ENCODE measurements at places on chromosomes 3 and 15.

DNA sequence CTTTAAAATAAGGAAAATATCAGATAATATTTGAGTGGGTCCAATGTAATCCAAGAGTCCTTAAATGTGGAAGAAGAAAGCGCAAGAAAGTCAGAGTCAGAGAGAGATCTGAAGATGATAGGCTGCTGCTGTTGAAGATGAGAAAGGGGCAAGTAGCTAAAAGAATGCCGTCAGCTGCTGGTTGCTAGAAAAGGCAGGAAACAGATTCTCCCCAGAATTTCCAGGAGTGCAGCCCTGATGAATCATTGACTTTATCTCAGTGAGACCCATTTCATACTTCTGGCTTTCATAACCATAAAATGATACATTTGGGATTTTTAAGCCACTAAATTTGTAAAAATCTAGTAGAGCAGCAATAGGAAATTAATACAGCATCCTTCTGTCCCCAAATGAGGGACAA lies 7.5 kb upstream of the CHMP2B start:
- no peak for DNase-seq

DNA sequence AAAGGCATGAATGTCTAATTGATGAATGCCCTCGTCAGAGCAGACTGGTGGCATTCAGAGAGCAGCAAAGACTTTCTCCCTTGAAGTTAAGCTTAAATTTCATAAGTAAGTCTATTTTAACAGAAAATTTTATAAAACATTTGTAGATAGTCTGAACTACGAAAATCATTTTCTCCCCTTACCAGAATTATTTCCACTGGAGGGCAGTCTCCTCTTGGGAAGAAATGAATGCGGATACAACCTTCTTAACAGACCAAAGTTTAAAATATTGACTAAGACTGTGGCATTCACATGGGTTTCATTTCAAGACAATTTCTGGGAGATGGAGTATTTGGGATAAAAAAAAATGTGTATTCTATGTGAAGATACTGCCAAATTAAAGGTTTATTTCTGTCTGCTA lies 669.0 kb downstream of the FHIT start:
- no peak for DNase-seq

GRCh38 chr15:66095871-66096687 lies 157.5 kb downstream of the MEGF11 start:
- no peak for DNase-seq

DNA sequence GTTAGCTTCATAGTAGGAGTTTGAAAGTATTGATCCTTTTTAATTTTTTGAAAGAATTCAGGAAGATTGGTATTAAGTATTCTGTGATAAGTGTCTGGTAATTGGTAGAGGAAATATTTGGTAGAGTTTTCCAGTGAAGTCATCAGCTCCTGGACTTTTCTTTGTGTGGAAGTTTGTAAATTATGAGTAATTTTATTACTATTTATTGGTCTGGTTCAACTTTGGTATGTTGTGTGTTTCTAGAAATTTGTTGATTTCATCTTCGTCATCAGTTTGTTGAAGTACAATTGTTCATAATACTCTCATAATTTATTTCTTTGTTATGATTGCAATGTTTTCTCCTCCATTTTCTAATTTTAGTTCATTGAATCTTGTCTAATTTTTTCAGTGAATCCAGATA lies 832.0 kb downstream of the OTOL1 start:
- DNase-seq = no peak

GRCh38 chr15:79450648-79451047 lies 18.5 kb downstream of the MINAR1 start:
- no peak for DNase-seq

DNA sequence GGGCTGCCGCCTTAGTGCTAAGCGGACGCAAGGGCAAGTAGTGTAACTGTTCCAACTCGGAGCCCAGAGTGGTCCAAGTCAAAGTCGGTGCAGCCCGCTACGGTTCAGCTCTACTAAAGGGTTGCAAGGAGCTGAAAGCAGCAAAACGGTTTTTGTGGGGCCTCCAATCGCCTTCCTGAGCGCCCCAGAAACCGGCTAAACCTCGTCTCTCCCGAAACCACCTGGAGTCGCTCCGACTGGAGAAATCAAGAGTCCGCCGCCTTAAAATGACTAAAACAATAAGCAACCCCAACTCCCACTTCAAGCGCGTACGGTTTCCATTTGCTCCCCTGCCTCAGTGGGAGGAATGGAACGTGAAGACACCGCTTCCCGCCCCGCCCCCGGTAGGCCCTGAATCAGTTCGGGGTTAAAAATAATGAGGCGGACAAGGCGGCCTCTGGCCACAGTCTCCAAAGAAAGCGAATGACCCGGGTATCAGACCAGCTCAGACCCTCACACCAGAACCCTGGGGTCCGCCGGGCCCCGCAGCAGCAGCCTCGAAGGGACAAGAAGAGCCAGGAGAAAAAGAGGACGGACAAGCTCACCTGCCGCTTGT lies 401 bp downstream of the SEC11A start:
- no peak for DNase-seq

DNA sequence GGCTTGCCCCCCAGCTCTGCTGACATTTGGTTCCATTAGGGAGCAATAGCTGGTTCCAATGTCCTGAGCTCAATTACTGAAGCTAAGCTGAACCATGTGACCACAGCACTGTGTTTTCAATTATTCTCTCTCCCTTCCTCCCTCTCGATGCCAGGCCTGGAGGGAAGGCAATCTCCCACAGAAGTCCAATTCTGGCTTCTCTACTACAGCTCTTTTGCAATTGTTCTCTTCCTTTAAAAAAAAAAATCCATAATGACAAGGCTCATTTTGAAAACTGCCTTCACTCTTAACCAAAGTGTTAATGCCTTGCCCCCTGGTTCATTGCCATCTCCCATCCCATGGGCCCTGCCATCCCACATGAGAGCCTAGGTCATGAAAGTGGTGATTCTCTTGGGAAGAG lies 24.8 kb downstream of the IL16 start:
- DNase-seq = no peak

GRCh38 chr15:62625429-62626033 lies 417.0 kb upstream of the TPM1 start:
- DNase-seq = no peak

DNA sequence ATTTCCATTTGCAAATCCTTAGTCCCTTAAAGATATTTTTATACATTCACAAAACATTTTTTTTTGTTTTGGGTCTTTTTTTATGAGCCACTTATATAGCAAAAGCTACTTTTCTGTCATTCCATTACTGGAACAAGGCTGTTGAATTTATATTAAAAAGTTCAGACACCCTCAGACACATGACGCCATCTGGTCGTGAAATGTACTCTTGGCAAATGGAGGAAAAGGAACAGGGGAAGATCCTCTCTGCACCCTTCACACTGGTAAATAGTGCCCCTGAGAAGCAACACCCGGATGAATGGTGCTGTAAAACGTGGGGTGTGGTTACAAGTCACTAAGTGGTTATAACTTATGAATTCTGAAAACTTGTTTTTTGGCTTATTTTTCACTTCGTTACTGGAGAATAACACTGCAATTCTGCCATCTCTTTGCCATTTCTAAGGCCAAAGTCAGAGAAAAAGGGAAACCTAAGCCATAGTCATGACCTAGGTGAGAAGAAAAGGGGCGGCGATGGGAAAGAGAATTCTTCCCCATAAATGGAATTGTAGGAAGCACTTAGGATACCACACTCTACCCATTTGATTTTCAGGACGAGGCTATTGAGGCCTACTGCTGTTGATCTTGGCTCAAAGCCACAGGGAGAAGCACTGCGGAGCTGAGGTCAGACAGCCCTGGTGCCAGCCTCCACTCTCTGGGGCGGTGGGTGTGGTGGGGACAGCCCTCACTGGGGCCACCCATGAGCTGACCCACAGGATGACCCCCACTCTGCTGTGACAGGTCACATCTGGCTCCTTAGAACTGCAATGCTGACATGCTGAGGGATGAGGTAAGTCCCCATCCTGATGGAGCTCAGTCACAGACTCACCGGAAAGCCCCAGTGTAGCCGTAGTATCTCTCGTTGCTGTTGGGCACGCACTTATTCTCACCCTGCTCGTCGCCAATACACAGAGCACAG lies 21.9 kb downstream of the LTF start:
- no peak for DNase-seq

DNA sequence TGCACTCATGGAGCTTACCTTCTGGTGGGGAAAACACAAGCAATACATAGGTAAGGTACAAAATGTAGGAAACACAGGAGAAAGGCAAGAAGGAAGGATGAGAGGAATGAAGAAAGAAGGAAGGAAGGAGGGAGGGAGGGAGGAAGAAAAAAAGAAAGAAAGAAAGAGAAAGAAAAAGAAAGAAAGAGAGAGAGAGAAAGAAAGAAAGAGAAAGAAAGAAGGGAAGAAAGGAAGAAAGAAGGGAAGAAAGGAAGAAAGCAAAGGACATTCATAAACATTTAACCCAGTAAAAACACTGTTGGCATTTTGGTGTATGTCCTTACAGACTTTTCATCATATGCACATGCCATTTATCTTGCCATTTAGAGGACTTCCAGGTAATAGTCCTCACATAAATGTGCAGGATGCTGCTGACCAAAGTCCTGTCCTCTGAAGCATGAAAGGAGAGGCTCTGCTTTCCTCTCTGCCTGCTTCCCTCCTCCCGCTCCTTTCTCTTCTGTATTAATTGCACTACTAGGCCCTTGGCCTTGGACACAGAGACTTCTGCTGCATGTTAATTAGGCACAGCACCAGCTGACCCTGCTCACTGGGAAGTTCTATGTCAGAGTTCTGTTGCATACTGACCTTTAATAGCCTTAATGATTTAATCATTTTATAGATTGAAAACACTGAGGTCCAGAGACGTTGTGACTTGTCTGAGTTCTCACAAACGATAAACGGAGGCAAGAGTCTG lies 29.7 kb upstream of the NDUFB4 start:
- no peak for DNase-seq

GRCh38 chr3:168307893-168308292 lies 212.2 kb upstream of the GOLIM4 start:
- DNase-seq = no peak

- no peak for DNase-seq
Measured at GRCh38 chr15:82043130-82043673, 2.6 kb downstream of the MEX3B start.

GRCh38 chr3:33438881-33439545 lies 1.2 kb downstream of the UBP1 start:
- no peak for DNase-seq

GRCh38 chr3:65993134-65993900 lies 45.4 kb downstream of the MAGI1 start:
- no peak for DNase-seq

- peak; percentile 32 for DNase-seq
Measured at GRCh38 chr15:50182219-50183013, 420 bp downstream of the SLC27A2 start.

DNA sequence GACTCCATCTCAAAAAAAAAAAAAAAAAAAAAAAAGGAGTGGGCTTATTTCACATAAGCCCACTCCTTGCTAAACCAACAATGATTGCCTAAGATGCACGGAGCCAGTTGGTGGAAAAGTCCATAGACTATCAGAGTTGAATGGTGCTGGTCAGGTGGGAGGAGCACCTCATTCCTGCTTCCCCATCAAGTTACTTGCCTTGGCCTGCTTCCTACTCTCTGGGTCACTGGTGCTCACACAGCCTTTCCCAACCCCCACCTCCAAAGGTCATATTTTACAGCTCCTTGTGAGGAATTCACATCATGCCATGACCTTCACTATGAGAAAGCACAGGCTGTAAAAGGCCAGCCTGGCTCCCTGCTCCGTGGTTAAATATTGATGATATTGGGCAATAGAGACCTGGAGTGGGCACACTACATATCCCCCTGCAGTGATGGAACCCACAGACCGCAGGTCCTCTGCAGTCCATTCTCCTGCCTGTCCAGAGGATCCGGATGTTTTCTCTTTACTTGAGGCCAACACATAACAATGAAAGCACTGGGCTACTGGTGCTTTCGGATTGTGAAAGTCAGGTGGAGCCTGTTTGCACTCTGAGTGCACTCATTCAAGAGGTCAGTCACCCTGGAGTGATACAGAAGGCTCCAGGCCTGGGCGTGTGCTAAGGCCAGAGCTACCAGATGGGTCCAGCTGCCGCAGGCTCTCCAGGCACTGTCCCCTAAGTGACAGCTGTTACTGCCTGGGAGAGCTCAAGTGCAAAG lies at the start of gene SLC51B:
Gene SLC51B (plus strand): TSS at position 664 of the 758 bp plus-strand sequence. CDS start 4,618 bp downstream, outside the sequence.
- DNase-seq = no peak

- no peak for DNase-seq
Measured at GRCh38 chr3:37551857-37552256, 309.8 kb upstream of the CTDSPL start.

DNA sequence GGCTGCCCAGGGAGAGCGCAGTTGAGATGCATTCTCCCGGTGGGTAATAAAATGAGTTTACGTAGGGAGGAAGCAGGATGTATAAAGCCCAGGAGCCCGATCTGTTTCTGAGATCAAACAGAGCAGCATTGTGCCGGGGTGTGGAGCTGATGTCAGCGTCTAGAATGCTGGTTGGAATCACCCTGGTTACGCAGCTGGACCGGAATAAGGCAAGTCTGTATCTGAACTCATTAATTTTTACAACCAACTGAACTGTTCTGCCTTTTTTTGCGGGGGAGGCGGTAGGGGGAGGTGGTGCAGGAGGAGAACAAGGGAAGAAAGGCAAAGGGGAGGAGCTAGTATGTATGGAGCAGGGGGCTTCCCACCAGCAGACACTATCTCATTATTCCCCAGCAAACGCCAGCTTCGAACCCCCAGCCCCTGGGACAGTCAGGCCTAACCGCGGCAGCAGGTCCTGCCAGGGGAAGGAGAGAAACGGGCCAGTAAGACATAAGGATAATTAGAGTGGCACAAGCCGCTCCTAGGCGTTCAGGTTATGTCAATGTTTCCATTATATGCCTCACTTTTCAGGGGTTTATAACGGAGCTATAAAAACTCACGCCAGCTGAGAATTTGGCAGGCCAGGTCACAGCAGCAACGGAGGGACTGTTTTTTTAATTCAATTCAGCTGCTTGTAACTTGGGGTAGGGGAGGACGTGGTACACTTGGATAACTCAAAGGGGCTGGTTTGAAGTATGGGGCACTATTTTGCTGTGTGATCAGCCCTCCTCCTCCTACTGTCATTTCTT lies 175.3 kb upstream of the HES1 start:
- no peak for DNase-seq

- no peak for DNase-seq
Measured at GRCh38 chr3:157089455-157090221, 70.3 kb downstream of the CCNL1 start.

- DNase-seq = no peak
Measured at GRCh38 chr3:23442598-23443383, 239.7 kb downstream of the UBE2E2 start.

DNA sequence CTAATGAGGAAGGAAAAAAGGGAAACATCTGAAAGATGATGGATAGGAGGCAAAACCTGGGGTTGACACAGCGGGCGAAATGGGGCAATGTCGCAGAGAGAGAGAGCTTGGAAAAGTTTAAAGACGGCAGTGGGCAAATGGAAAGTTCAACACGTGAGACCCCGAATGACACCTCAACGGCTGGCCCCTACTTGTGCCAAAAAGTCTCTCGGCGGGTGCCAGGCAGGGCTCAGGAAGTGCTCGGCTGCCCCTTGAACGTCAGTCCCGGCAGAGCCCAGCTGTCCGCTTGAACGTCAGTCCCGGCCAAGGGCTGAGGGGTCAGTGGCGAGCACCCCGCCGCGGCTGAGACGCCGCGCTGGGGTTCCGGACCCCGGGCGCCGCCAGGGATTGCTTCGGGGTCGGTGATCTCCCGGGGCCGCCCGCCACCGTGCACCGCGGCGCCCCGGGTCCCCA lies 658 bp downstream of the EOGT start:
- no peak for DNase-seq
